ENCODE measurements at places on chromosomes 2 and 18.

- DNase-seq = no peak
Measured at GRCh38 chr2:19944205-19944845, 42.5 kb upstream of the TTC32 start.

- no peak for DNase-seq
Measured at GRCh38 chr2:98547092-98547790, 61.1 kb downstream of the COA5 start.

DNA sequence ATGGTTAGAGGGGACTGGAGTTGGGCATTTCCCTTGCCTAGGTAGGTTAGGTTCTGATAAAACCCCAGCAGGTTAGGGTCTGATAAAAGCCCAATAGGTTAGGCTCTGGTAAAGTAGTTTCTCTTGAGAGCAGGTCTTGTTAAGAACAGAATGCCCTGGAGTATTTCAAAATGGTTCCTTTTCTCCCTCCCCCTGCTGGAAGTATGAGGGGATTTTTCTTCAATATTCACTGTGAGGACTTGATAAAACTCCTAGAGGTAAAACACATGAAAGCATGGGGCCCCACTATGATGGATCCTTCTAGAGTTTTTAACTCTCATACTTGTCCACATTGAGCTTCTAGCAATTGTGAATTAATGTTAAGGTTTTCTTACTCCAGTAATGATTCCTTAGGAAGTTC is 27.6 kb downstream of the ANKAR start:
- DNase-seq = no peak

DNA sequence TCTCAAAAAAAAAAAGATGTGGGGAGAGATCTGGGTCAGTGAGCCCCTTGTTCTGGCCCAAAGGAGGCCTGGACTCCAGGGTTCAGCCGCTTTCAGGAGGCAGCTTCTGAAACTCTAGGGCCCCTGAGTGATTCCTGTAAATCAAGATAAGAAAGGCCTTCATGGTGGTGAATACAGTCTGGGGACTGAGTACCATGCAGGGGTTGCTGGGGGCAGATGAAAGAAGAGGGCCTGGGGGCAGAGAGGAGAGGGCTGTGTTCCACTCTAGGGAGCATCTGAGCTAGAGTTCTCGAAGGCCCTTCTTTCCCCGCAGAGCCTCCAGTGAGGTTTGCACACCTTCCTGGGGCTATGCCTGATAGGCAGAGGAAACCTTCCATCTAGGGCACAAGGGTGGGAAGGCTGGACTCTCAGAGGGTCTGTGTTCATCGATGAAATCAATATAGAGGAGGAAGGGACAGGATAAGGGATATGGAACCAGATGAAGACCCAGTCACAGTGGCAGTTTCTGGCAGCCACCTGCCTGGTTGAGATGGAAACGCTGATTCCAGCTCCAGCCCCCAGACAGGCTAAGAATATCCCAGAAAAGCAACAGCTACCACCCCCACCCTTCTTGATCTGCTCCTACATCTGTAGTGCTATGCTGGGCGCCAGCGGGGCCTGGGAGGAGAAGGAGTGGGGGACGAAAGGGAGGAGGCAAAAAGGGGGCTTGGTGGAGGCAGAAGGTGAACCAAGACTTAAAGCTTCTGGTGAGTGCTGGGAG is 4.7 kb upstream of the CDK5R2 start:
- DNase-seq = no peak

- DNase-seq = peak; percentile 7
Measured at GRCh38 chr2:28357948-28358667, 34.5 kb upstream of the FOSL2 start.

GRCh38 chr2:5666798-5667197 is 25.4 kb upstream of the SOX11 start:
- no peak for DNase-seq

GRCh38 chr2:237585590-237586221 is 4.8 kb downstream of the RAB17 start:
- DNase-seq = no peak

DNA sequence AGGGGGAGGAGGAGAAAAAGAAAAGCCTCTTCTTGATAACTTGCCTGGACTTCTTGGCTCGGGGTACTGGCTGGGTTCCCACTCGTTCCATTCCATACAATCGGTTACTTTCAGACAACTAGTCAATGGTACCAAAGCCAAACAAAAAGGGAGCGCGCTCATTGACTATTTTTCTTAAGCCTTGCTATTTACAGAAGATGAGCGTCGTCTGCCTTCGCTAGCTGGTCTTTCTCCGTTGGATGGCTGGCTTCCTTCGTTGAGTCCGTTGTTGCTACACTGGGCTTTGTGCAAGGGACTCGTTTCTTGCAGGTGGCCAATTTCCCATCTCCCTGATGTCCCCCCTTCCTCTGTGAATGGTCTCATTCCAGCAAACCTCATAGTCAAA is 260.4 kb downstream of the ZNF516 start:
- DNase-seq = no peak

- no peak for DNase-seq
Measured at GRCh38 chr2:178322068-178322467, 127.8 kb downstream of the OSBPL6 start.

GRCh38 chr2:111030260-111030891 is 90.3 kb upstream of the BCL2L11 start:
- DNase-seq = no peak

DNA sequence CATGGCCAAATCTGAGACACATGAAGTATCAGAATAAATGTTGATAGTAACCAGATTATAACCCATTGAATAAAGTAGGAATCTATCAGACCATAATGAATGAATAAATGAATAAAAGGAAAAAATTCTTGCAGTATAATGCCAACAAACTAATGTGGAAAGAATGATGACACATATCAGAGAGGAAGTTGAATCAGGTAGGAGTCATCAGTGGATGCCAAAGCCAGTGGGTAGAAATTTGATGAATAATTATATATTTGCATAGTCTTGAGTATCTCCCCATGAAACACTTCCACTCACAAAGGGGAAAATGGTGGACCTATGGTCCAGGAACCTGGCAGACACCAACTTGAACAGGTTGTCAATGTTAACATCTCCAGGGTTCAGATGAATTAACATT is 68.6 kb downstream of the GALNT3 start:
- DNase-seq = no peak

DNA sequence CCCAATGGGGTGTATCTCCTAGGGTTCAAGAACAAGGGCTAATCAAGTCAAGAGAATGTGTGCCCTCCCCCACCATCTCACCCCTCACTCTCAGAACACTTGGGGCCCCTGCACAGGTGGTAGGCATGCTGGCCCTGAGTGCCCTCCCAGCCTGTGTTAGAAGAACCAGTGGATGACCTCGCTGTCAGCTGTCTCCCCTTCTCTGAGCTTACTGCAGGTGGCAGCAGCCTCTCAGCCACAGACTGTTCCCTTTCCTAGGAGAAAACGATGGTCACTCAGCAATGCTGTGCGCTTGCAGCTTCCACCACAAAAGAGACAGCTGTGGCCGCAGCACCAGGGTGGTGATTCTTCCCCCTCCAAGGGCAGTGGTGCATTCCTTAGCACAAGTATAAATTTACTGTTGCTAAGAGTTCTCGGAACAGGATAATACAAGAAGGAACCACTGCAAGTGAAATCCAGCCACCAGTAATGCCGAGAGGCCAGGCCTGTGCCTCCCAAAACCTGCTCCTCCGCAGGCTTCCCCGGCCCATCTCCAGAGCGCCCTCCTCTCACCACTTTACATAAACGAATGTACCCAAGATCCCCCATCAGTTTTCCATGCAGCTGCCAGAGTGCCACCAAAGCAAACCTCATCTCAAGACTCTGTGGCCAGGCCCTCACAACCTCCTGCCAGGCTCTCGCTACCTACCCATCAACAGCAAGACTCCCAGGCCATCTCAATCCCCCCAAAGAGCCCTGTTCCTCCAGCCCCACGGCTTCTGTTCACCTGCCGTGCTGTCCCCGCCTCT is 935 bp upstream of the RAMP1 start:
- DNase-seq = peak; percentile 12

DNA sequence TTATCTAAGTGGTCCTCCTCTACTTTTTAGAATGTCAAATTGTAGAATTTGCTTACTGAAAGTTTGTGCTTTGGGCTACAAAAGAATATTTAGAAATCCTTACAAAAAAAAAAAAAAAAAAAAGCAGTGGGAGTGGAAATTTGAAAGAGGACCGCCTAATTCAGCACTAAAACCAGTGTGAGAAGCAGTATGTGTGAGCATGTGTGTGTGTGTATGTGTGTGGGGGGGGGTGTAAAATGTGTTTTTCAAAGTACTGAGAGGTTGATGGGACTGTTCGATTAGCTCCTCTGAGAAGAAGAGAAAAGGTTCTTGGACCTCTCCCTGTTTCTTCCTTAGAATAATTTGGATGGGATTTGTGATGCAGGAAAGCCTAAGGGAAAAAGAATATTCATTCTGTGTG is at the start of gene VIT:
Gene VIT, plus strand, starts transcription at position 175 of the 400 bp plus-strand sequence. CDS start 19,664 bp downstream, outside the sequence.
- DNase-seq = no peak

- no peak for DNase-seq
Measured at GRCh38 chr2:162328424-162329157, 10.1 kb upstream of the IFIH1 start.

DNA sequence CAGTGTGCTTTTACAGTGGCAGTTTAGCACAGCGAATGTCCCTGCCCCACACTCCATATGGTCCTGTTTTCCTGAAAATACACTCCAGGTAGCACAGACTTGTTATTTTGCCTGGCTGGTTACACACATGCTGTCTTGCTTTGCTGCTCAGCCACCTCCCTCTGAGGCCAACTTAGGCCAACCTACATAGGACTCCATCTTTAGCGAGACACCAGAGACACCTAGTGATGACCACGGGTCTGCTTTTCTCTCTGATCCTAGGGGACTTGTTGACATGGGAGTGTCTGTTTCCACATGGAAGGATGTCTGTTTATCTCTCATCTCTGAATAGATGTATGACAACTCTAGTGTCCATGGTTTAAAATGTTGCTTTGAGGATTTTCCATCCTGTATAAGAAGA is 43.3 kb downstream of the PLEKHB2 start:
- no peak for DNase-seq

GRCh38 chr18:71986351-71987050 is 557.6 kb downstream of the CBLN2 start:
- DNase-seq = no peak

- DNase-seq = no peak
Measured at GRCh38 chr2:23563673-23564614, 179.0 kb downstream of the KLHL29 start.

DNA sequence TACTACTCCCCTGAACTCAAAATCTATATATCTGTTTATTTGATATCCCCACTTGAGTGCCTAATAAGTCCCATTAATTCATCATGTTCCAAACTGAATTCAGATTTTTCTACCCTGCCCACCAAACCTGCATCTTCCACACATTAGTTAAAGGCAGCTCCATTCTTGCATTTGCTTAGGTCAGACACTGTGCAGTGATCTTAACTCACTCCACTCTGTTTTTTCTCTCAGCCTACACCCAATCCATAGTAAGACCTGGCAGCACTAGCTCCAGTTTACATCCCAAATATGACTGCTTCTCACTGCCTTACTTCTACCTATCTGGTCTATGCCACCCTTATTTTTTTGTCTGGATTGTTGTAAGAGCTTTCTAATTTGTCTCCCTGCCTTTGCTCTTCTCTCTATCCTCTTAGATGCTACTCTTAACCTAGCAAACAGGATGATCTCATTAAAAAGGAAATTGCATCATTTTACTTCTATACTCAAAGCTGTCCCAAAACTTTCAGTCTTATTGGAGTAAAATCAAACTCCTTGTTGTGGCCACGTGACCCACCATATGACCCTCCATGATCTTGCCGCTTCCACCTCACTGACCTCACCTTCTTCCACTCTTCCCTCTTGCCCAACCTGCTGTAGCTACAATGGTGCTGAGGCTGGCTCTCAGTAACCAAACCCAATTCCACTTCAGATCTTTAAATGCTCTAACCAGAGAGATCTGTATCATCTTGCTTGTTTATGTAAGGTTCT is 274.9 kb upstream of the FANCL start:
- no peak for DNase-seq

DNA sequence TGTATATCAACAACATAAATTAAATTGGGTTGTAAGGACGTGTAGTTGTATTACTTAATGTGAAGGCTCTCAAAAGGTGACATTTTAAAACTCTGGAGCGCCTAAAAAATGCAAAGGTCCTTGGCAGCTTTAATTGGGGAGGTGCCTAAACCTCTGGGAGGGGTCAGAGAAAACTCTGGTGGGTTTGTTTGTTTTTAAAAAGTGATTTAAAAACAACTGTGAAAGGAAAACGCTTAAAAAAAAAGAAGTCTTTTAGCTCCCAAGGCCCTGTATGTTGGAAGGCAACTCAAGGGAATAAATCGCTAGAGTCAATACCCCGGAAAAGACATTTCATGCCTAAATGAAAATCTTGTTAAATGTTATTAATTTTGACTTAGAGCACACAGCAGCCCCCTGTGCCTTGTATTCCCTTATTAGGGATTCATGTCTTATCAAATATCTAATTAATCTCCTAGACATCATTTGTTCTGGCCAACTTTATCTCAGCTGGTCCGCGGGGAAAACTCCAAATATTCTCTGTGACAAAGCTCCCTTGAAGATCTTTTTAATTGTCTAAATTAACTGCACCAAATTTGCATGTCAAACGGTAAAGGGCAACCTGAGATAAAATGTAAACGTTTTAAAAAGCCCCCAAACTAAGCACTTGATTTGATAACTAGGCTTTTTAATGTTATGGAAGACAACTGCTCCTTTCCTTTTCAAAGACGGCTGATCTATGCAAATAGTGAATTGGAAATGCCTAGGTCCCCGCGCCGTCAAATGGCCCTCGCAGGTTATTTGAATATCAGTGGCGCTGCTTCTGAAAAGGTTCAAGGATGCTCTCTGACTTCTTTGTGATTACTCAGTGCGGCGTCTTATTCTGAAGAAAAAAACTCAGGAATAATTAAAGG is 4.2 kb downstream of the SP9 start:
- DNase-seq = no peak

GRCh38 chr2:235725016-235725489 is 231.2 kb downstream of the AGAP1 start:
- no peak for DNase-seq

DNA sequence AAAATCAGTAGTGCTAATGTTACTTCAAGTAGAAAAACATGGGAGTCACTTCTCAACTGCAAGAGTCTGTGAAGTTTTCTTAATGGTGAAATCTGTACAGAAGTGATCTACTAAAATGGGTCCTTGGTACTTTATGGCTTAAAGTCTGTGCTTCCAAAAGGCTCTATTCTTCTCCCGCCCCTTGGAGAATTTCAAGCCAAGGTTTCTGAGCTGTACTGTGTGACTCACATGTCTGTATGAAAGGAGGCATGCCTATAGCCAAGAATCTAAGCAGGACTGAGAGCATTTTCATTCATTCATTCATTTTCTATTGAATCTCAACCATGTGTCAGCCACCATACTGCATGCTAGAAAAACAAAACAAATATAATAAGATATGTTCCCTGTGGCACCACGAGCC is 19.8 kb upstream of the DDX18 start:
- DNase-seq = no peak

DNA sequence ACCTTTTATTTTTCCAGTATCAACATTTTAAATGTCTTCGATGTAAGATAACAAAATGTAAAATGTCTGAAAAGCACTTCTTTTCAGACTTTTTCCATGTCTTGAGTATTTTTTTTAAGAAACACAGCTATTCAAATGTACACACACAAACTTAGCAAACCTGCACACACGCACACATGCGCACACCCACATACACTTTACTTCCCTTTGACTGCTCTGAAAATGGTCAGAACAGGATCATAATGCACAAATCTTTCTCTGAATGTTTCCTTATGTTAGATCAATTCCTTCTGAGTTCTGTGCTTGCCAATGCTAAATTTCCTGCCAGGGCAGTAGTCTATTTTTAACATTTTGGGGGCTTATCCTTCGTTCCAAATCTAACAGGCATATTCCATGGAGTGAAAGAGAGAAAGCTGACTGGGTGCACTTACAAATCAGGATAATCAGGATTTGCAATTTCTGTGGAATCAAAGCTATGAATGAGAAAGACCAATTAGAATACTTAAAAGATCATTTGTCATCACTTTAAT is 136.3 kb downstream of the ZEB2 start:
- DNase-seq = no peak
